ENCODE measurements at places on chromosomes 11 and 22.

GRCh38 chr11:84543367-84544159, 1083.6 kb downstream of the DLG2 start:
- no peak for DNase-seq

GRCh38 chr11:109326781-109327180, 95.2 kb upstream of the C11orf87 start:
- DNase-seq, result no peak

- DNase-seq, result no peak
Measured at GRCh38 chr11:68552542-68552941, 92.0 kb downstream of the PPP6R3 start.

DNA sequence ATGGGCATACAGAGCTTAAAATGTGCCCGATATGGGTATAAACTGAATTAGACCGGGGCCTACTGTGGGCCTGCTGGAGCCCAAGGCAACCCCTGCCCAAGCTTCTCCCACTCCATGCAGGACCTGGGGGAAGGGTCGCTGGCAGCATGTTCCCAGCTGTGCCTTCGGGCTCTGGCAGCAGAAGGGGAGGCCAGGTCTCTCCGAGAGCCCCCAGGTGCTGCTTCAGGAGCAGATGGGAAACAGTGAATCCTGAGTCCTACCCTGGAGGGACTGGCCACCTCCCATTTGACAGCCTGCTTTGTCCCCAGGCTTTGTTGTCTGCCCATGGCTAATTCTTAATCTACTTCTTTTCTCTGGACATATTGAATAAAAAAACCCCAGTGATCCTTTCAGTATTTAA, 315.6 kb upstream of the B3GAT1 start:
- no peak for DNase-seq

Data from kidney epithelial cell (primary cell).